ENCODE measurements at places on chromosomes 12 and 14.

GRCh38 chr12:93109551-93110203 is 180.6 kb upstream of the EEA1 start:
- peak; percentile 7 for DNase-seq

DNA sequence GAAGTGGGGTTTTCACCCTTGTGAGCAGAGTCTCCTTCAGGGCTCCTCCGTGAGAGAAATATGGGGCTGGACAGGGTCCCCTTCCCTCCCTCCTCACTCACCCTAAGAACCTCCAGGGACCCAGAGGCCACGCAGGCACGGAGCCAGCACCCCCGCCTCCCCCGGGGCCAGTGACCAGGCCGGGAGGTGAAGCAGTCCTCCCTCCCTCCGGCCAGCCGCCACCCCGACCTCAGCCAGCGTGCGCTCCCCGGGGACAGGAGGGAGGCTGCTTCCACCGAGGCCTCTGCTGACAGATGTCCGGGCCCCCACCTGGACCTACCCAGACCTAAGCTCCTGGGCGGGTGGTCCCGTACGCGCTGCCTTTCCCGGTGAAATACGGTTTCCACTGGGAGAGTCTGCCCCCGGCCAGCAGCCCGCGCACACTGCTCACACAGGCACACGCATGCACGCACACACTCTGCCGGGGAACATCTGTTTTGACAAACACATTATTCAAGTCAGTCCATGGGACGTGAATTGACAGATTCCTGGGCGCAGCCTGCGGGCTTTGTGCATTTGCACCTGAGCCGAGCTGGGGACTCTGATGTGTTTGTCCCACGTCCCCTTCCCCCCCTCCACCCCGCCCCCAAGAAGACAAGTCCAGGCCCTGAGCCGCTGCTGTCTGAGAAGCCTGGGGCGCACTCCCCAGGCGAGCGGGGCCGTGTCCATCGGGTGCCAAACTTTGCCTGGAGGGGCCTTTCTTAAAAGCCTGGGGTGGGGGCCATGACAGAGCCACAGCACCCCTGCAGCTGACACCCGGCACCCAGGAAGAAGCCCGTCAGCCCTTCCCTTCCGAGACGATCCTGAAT is 725 bp downstream of the RIMBP2 start:
- DNase-seq: no peak

GRCh38 chr12:40312982-40313576 is 88.3 kb downstream of the LRRK2 start:
- DNase-seq: no peak

GRCh38 chr12:129607301-129607700 is 296.5 kb downstream of the TMEM132D start:
- no peak for DNase-seq

DNA sequence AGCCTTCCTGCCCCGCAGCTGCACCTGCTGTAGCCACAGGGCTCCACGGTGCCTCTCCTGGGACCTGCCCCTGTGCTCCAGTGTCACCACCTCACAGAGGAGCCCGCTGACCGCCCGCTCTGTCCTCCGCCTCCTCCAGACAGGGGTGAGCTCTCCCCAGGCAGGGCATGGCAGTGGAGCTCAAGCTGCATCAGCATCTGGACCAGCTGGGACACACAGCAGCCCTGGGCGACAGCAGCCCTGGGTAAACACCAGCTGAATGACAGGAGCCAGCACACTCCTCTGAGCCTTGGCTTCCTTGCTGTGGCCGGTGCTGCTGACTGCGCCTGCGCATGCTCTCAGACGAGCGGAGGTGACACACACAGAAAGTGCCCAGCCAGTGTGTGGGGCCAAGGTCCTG is 22.0 kb downstream of the CHGA start:
- no peak for DNase-seq

DNA sequence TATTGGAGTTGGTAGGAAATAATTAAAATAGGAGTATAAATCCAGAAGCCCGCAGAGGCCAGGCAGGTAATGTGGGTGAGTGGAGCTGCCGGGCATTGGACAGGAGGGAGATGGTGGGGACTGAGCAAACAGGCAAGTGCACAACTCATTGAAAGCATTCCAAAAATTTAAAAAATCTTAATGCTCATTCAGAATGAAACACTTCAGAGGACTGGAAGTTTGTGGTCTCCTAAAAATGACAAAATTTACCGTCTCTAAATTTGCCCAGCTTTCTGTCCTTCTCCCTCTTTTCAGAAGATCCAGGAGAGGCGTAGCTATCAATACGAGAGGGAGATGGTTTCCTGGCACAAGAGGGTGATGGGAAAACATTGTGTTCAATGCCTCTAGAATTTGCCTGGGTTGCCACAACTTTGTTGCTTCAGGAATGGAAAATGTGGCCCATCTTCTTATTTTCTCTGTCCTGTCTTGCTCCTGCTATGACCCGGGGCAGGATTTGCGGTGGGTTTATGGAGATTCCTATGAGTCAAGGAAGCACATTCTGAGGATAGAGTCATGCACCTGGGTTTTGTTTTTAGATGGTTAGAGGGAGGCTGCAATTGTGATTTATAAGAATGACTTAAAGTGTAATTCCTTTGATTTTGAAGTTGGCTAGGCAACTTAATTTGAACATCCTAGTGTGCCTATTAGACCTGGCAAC is 72.2 kb downstream of the BORCS5 start:
- DNase-seq: no peak

DNA sequence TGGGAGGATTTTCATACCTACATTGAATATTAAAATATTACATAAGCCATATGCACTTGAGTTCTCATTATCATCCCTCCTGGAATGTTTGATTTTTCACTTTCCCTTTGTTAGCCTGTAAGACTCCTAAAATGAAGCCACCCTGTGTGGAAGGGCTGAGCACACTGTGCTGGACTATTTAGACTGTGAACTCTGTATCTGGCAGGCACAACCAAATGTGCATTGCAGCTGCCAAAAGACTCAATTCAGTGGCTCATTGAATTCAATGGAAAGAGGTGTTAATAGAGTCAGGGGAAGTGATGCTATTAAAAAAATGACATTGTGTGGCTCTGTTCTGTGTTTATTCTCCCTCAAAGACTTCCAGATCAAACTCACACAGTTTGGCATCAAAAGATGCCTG is 111.1 kb downstream of the SMOC1 start:
- no peak for DNase-seq

DNA sequence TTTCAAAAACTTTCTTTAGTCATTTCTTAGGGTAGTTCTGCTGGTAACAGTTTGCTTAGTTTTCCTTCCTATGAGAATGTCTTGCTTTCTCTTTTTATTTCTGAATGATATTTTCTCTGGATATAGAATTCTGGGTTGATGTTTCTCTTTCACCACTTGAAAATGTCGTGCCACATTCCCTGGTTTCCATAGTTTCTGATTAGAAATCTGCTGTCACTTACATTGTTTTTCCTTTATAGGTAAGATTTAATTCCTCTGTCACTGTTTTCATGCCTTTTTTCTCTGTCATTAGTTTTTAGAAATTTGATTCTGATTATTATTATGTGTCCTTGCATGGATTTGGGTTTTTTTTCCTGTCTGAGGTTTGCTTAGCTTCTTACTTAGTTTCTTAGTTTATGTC is 77.3 kb upstream of the PCNX4 start:
- DNase-seq: no peak

- DNase-seq: no peak
Measured at GRCh38 chr12:54991161-54991990, 6.8 kb upstream of the TESPA1 start.

GRCh38 chr12:12630850-12631249 is 19.2 kb downstream of the CREBL2 start:
- no peak for DNase-seq

DNA sequence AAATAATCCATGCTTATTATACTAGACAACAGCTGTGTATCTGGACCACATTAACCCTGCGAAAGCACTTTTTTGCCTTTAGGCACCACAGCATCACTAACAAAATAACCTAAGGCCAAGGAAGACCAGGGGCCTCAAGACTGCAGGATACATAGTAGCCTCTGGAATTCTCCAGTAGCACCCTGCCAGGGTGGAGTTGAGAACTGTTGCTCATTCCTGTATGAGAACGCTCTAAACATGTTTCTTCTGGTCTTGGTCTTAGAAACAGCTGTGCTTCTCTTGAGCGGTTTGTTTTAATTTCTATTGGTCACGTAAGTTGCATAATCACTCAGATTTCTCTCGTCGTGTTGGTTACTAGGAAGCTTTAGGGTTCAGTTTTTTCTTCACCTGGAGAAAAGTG is 7.9 kb downstream of the B4GALNT3 start:
- DNase-seq: no peak

DNA sequence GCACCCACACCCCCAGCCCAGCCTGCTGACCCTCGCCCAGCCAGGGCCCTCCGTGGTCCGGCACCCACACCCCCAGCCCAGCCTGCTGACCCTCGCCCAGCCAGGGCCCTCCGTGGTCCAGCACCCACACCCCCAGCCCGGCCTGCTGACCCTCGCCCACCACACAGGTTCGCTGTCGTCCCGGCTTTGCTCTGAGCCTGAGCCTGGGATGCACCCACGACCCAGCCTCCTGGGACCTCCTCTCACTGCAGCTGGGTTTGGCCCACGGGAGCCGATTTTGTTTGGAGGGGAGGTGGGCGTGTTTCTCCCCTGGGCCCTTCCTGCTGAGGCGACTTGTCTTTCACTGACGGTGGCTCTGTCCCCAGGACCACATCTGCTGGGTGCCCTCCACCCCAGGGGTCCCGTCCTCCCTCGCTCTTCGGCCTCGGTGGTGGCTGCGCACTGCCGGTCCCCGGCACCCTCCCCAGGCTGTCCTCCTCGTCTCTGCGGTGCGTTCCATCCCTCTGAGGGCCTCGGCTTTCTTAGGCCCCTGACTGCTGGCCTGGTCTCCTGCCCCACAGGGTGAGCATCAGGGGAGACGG is 83.8 kb downstream of the GALNT9 start:
- DNase-seq: no peak

- DNase-seq: no peak
Measured at GRCh38 chr14:97976861-97977260, 1179.7 kb downstream of the VRK1 start.

GRCh38 chr12:120106151-120106550 is 10.4 kb downstream of the RAB35 start:
- no peak for DNase-seq

GRCh38 chr14:101603096-101603495 is 41.8 kb downstream of the DIO3 start:
- DNase-seq: no peak

DNA sequence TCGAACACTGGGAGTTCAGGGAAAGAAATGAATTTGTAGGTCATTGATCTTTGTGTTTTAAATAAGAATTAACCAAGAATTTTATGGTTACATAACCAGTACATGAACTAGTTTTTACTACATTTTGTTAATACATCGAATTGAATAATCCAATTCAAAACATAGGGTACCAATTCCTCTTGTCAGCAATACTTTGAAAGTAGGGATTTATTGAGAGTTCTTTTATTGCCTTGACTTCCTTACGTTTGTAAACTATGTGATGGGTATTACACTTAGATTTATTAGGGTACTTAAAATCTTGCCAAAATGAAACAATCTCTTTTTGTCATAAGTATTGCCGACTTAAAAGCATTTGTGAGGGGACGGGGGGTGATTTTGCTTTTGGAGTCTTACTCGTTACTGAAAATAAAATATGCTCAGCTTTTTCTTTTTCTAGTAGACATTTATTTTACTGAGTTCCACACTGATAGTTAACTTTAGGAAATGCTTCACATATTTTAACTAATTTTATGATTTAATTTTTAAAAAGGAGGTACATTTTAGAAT is 22.4 kb downstream of the SOCS2 start:
- no peak for DNase-seq

Measured in stimulated activated CD4-positive, alpha-beta T cell treated with anti-CD3 and anti-CD28 coated beads, Interleukin-2, amount 100 ng/mL, for 48 hours (primary cell).